ENCODE measurements at places on chromosomes 1 and 21.

GRCh38 chr1:196180847-196181593 is 427.2 kb downstream of the KCNT2 start:
- DNase-seq = no peak

DNA sequence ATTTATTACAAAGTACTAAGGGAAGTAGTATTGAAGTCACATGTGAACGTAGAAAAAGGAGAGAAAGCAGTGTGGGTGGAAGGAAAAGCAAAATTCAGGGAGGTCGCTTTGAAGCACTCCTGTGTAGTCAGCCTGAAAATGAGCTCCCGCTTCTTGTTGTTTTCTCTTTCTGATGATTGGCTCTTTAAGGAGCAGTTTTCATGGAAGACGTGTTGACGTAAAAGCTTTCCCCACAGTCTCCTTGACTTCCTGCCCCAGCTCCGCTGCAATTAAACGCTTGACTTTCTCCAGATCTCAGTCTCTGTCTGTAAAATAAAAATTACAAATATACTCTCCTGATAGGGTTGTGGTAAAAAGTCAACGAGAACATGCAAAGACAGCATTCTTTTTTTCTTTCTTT is 661.5 kb upstream of the ZP4 start:
- no peak for DNase-seq

- no peak for DNase-seq
These were observed 3.3 kb upstream of the PLA2G2C start for GRCh38 chr1:20189664-20190063.

DNA sequence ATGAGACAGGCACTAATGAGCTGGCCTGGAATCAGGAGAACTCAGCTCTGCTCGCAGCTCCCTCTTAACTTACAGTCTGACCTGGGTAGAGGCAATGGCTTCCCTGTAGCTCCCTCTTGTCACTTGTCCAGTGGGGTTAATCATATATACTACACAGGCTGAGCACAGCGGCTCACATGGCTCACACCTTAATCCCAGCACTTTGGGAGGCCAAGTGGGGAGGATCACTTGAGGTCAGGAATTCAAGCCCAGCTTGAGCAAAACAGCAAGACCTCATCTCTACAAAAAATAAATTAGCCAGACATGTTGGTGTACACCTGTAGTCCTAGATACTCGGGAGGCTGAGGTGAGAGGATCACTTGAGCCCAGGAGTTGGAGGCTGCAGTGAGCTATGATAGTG is 4.2 kb downstream of the S100A6 start:
- DNase-seq = no peak

- no peak for DNase-seq
These were observed 30.0 kb downstream of the PRKACB start for GRCh38 chr1:84174051-84174556.

DNA sequence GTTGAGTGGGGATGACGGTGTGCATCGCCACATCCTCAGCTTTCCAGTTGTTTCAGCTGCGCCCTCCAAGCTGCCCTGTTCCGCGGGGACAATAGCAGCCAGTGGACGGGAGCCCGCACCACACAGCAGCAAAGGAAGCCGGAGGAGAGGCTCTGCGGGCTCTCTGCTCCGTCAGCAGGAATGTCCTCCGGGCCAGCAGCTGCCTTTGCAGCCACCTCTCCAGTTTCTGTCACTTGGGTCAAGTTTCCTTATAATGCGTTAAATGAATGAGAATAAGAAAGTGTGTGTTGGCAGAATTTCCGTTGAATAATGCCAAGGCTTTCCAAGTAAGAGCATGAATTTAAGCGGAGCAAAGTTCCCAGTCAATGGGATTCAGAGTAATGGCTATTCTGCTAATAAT is 263.3 kb downstream of the KIF26B start:
- DNase-seq = no peak

- DNase-seq = no peak
These were observed 49.3 kb downstream of the CLCA4 start for GRCh38 chr1:86596224-86596623.

GRCh38 chr1:32703479-32704291 is 1.1 kb upstream of the SYNC start:
- no peak for DNase-seq

DNA sequence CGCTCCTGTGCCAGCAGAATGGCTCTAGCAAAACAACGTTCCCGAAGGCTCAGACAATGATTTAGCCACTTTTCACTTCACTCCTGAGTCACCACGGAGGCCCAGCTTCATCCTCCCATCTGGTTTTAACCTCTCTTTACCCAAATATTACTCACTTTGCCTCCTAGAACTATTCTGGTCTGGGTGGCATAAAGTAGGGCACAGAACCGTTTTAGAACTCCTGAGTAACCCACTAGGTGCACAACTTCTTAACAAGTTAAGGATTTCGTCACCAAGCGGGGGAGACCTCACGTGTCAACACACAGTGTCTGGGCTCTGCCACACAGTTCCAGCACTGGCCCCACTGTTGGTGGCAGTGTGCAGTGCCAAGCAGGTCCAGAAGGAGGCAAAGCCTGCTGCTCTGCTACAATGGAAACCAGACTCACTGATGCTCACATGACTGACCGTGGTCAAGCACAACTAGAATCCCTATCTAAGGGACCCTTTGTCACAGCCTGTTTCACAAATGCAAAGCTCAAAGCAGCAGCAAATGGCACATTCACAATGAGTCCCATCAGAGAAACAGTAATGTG is 121.7 kb downstream of the SIPA1L2 start:
- no peak for DNase-seq

GRCh38 chr1:180229483-180230415 is at the start of gene LHX4:
Gene LHX4 (plus strand): TSS chr1:180230264. CDS start chr1:180230530, 266 bp downstream.
- DNase-seq = peak; percentile 55

DNA sequence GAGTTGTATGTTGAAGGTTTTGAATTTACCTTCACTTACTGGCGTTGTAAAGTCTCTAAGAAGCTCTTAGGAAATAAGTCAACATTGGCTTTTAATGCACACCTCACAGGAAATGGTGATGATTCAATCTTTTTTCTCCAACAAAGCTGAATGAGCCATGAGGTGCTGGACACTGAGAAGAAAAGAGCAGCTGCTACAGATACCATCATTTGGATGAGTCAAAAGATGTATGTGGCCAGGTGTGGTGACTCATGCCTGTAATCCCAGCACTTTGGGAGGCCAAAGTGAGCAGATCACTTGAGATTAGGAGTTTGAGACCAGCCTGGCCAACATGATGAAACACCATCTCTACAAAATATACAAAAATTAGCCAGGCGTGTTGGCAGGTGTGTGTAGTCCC is 3.3 kb upstream of the IL23R start:
- DNase-seq = peak; percentile 78

- DNase-seq = no peak
These were observed 29.4 kb downstream of the CCN1 start for GRCh38 chr1:85609976-85610375.

DNA sequence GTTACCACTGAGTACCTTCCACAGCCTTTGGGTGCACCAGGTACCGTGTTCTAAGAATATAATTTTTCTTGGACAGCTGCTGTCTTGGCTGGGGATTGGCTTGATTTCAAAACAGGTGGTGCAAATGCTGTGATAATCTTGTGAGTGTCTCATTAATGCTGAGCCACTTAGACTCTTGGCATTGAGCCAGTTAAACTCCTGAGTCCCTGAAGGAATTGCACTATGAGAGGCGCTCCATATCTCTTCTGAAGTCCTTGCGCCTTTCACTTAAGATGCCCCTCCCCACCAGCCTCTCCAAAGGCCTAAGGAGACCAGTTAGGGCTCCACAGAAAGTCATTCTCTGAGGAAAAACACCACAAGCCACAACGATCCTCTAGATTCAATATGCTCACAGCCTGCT is 51.0 kb downstream of the BACH1 start:
- no peak for DNase-seq

GRCh38 chr21:18026359-18026758 is 207.2 kb upstream of the C21orf91 start:
- no peak for DNase-seq

GRCh38 chr1:204763773-204764427 is 78.4 kb upstream of the LRRN2 start:
- DNase-seq = peak; percentile 88

GRCh38 chr21:46294647-46295176 is 8.6 kb downstream of the YBEY start:
- DNase-seq = peak; percentile 15

- no peak for DNase-seq
These were observed 82.3 kb downstream of the CLIC4 start for GRCh38 chr1:24827379-24828135.

- DNase-seq = no peak
These were observed 688.8 kb downstream of the PLA2G4A start for GRCh38 chr1:187517546-187517945.

- no peak for DNase-seq
These were observed 703 bp upstream of the KRTAP12-1 start for GRCh38 chr21:44682580-44683151.

- no peak for DNase-seq
These were observed 79.1 kb downstream of the CDC7 start for GRCh38 chr1:91579658-91580228.

GRCh38 chr1:78006521-78006920 is 1.8 kb downstream of the DNAJB4 start:
- DNase-seq = no peak

GRCh38 chr1:211319892-211320291 is 6.7 kb upstream of the TRAF5 start:
- DNase-seq = no peak

DNA sequence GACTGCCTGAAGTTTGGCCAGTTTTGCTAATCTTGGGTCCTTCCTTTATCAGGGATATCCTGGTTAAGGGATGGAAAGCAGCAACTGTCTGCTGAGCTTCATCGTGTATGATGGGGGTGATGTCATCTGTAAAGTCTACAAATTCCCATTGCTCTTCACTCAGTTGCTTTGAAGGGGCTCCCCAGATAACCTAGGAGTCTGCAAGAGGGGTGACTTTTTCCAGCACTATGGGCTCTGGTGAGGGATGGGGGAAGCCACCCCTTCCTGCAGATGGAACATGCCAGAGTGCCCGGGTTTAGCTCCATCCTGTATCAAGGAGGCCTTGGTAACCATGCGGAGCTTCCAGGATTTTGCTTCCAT is 28.4 kb downstream of the EDARADD start:
- DNase-seq = no peak

DNA sequence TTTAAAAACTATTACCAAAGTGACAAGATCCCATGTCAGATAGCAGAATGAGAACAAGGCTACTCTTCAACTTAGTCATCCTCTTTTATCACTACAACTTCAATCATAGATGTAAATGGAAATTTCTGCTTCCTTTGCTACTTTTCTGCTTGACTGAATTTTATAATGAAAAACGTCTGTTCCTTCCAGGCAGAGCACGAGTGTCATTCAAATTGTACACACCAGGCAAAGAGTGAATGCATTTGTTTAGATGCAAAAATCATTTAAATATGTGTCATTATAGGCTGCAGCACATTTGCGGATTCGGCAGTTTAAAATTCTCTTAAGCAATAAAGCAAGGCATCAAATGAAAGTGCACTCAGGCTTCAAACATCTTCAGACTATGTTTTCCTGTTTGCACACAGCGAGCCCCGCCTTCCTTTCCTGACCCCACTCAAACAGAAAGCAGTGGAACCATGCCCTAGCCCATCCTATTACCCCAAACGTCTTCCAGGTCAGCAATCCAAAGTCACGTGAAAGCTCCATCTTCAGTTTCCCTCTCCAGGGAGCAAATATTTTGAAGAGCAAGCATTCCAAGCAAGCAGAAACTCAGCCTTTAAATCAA is 99.6 kb downstream of the APP start:
- peak; percentile 39 for DNase-seq

DNA sequence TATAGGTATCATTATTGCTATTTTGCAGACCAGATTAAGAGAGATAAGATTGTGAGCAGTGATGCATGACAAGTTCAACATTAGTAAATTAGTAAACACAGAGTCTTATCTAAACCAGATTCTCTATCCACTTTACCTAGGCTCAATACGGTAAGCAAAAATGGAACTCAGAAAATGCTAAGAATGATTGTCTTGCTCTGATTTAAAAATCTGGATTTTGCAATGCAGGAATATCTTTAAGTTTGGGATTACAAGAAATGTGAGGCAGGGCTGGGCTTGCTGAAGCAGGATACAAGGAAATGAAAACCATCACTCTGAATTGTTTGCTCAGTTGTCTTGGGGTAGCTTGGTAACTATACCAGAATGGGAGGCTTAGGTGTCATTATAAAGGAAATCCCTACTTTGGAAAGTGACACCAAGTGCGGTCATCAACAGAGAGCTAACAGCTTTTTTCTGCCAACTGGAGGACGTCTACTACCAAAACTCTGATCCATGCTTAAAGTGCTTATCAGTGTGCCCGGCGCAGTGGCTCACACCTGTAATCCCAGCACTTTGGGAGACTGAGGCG is 332.7 kb upstream of the RUNX1 start:
- no peak for DNase-seq

- no peak for DNase-seq
These were observed 77.8 kb downstream of the KIF1B start for GRCh38 chr1:10288029-10288615.

- no peak for DNase-seq
These were observed 92.9 kb upstream of the SOD1 start for GRCh38 chr21:31566611-31567010.

DNA sequence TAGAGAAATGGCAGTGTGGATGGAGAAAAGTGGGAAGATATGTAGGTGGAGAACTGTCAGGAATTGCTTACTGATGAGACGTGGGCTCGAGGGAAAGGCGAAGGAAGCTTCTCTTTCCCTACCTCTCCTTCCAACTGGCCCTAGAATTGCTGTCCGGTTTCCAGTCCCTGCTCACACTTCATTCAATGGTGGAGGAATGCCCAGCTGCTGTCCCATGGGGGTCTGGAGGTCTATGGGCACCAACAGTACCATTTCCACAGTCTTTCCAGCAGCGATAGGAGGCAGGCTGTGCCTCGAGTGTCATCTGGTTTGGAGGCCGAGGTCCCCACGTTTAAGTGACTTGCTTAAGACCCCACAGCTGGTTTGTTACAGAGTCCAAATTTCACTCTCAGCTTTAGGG is 31.5 kb upstream of the CD1D start:
- DNase-seq = no peak

GRCh38 chr1:241574154-241574553 is 42.0 kb downstream of the KMO start:
- no peak for DNase-seq

GRCh38 chr1:30788580-30789387 is 31.2 kb upstream of the LAPTM5 start:
- DNase-seq = no peak

GRCh38 chr1:158257888-158258287 is 3.7 kb downstream of the CD1A start:
- DNase-seq = no peak

DNA sequence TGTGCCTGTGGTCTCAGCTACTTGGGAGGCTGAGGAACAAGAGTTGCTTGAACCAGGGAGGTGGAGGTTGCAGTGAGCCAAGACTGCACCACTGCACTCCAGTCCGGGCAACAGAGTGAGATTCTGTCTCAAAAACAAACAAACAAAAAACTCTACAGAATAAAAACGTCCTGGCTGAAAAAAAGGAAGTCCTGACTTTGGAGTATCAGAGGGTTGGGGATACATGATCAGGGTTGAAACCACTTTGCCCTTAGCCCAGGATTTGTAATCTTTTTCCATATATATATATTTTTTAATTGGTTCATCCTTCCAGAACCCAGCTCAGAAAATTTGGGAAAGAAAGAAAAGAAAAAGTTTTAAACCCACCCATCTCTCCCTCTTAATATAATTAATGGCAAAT is 6.5 kb downstream of the THEM4 start:
- DNase-seq = no peak

Data from activated CD4-positive, alpha-beta memory T cell treated with anti-CD3 and anti-CD28 coated beads for 36 hours (primary cell).